Activated CD4-positive, alpha-beta T cell treated with anti-CD3 and anti-CD28 coated beads, Interleukin-2, amount 50 U/mL, for 1 hour (primary cell): ENCODE measurements at places on chromosomes 7 and 10.

DNA sequence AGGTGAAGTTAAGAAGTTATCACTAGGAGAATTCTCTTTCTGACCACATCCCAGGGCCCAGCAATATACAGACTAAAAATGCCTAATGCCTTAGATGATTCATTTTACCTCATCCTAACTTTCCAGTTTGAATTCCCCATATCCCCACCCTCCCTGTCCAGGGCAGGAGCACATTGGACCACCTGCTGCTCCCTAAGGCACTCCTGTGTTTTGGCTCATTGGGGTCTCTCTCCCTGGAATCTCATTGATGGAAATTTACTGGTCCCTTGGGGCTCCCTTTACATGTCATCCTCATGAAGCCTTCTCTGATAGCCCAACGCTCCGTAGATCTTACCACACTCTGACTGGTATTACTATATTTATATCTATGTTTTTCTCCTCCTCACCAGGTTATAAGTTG lies 2.7 kb downstream of the IL2RA start:
- DNase-seq, result no peak

DNA sequence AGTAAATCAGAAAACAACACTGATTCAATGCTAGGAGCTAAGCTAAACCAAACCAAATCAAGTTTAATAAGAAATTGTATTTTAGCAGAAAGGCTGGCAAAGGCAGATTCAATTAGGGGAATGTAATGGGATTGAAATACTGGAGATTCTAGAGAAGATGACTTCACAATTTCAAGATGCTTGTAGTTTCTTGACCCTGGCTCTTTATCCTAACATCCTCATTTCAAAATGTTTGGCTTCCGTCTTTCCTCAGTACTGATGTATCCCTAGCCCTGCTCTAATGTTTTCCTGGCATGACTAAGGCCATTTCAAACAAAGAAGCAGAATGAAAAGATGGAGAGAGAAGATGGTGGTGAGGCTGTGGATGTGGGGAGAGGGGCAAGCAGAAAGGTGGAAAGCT lies 2.7 kb upstream of the JCAD start:
- DNase-seq, result no peak

DNA sequence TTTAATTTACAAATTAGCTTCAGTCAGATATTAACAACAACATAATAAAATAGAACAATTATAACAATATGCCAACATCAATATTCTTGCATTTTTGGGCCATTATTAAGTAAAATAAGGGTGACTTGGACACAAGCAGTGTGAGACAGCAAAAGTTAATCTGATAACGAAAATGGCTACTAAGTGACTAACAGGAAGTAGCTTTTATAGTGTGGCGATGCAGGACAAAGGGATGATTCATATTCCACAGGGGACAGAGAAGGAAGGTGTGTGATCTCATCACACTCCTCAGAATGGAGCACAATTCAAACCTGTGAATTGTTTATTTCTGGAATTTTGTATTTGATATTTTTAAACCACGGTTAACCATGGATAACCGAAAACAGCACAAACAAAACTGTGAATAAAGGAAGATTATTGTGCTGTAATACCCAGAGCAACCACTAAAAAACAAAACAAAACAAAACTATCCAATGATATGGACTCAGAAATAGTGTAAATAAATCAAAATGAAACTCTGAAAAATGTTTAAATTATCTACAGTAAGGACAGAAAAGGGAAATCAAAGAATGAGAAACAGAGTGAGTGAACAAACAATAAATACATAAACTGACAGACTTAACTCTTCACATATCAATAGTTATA lies 66.9 kb upstream of the TFEC start:
- DNase-seq, result no peak

GRCh38 chr7:130008941-130009847 lies 42.0 kb downstream of the ZC3HC1 start:
- DNase-seq, result no peak

- no peak for DNase-seq
These were observed 56.7 kb downstream of the NEURL1 start for GRCh38 chr10:103550229-103550628.
